Karpas-422 (cell line): ENCODE measurements at places on chromosomes 11 and 22. TPM values are rescaled to one million over a fixed set of nuclear protein-coding genes. Genes with fewer than 3 reads are reported as not detected.
A peak's percentile ranks its signal among the peaks of the same experiment; 100 is the strongest.

DNA sequence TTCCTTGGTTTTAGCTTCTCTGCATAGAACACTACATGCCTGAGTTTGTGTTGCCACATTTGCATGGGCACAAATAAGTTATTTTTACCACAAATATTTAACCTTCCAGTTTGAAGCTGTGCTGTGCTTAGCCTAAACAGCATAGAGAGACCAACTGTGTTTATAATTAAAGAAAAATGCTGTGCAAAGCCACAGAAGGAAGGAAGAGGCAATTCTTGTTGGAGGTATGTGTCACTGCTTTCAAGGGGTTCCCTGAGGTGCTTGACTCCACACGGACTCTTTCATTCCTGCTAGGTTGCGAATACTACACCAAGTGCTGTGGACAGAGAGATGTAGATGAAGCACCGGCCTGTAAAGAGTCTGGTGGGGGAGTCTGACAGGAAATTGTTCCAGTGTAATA is 47.6 kb upstream of the OLFML1 start:
- no peak overlapping the region for H3K4me3 ChIP-seq
- H3K27me3 ChIP-seq: no peaks in the 10 kb centered on the region
- peaks cover 18% of the 10 kb centered on the region for H3K4me1 ChIP-seq
- H3K27ac ChIP-seq: no peak overlapping the region
- no peak for DNase-seq

Gene ZNF280B
- 2.5 and 10.3 TPM in 2 replicates for total RNA-seq

DNA sequence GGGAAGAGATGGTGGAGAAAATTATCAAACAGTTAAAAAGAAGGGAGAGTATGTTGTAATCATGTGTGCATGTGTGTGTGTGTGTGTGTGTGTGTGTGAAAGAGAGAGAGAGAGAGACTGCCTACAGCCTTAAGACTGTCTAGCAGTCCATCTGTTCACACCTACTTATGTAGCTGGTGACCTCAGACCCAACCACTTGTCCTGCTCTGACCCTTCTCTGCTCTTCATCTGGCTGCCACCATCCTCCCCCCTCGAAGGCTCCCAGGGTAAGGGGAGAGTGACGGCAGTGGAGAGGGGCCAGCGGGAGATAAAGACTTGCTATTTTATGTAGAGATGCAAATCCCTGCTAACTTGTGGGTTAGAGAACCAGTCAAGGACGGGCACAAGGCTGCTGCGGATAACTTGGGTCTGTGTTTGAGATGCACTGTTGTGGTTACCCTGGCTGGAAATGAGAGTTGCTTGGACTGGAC is 24.9 kb upstream of the GRAMD1B start:
- peaks cover 64% of the 10 kb centered on the region for H3K4me1 ChIP-seq
- no peaks in the 10 kb centered on the region for H3K27me3 ChIP-seq
- peak; percentile 83 for DNase-seq

GRCh38 chr11:116478205-116478604 is 294.6 kb downstream of the BUD13 start:
- H3K27me3 ChIP-seq: no peaks in the 10 kb centered on the region
- no peak for DNase-seq
- H3K36me3 ChIP-seq: no peaks in the 10 kb centered on the region
- H3K4me1 ChIP-seq: no peaks in the 10 kb centered on the region
- no peak overlapping the region for H3K27ac ChIP-seq

- H3K4me3 ChIP-seq: no peak overlapping the region
- no peak overlapping the region for H3K27ac ChIP-seq
- DNase-seq: no peak
- H3K36me3 ChIP-seq: 0 out of 2 replicates have a peak, but pooled peaks cover 4% of the 10 kb centered on the region
- no peaks in the 10 kb centered on the region for H3K27me3 ChIP-seq
These were observed 14.5 kb upstream of the PARVA start for GRCh38 chr11:12362857-12363256.

Gene MRPL23
- total RNA-seq: 76.2 and 192 TPM in 2 replicates

Gene RIBC2
- not detected in 2 replicates for total RNA-seq

Gene OR2D2
- 0.36 and 0.71 TPM in 2 replicates for total RNA-seq

DNA sequence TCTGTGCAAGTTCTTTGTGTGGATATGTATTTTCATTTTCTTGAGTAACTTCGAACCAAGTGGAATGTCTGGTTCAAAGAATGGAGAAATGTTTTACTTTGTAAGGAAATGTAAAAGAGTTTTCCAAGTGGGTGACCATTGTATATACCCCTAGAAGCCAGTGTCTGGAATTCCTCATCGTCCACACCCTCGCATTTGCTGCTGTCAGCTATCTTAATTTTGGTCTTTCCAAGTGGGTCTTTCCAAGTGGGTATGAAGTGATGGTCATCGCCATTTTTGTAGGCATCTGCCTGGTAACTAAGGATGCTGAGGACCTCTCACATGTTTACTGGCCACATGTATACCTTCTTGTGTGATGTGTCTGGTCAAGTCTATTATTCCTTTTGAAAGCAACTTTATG is 547.5 kb downstream of the TBC1D22A start:
- no peak overlapping the region for H3K27ac ChIP-seq
- H3K4me1 ChIP-seq: no peaks in the 10 kb centered on the region
- DNase-seq: no peak
- H3K36me3 ChIP-seq: no peaks in the 10 kb centered on the region
- H3K4me3 ChIP-seq: no peak overlapping the region

DNA sequence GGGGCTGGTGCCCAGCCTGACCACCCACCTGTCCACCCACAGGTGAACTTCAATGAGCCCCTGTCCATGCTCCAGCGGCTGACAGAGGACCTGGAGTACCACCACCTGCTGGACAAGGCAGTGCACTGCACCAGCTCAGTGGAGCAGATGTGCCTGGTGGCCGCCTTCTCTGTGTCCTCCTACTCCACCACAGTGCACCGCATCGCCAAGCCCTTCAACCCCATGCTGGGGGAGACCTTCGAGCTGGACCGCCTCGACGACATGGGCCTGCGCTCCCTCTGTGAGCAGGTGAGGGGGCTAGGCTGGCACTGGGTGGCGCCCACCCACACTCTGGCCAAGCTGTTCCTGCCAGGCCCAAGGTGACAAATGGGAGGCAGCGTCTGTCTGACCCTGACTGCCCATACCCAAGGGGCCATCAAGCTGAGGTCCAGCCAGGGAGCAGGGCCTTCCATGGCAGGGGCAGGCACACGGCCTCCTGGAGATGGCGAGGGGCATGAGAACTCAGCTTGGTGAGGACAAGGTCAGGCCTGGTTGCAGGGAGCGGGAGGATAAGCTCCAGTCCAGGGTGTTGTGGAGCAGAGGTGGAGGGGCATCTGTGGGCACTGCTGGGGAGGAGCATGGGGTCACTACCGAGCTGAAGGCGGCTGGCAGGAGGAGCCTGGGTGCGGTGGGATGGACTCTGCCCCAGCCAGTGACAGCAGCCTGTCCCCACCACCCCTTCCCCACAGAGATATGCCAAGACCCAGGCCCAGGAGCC is 77.7 kb downstream of the MORC2 start:
- no peaks in the 10 kb centered on the region for H3K27me3 ChIP-seq
- DNase-seq: peak; percentile 68
- H3K27ac ChIP-seq: no peak overlapping the region
- H3K4me3 ChIP-seq: no peak overlapping the region
- no peaks in the 10 kb centered on the region for H3K36me3 ChIP-seq
- no peaks in the 10 kb centered on the region for H3K4me1 ChIP-seq

DNA sequence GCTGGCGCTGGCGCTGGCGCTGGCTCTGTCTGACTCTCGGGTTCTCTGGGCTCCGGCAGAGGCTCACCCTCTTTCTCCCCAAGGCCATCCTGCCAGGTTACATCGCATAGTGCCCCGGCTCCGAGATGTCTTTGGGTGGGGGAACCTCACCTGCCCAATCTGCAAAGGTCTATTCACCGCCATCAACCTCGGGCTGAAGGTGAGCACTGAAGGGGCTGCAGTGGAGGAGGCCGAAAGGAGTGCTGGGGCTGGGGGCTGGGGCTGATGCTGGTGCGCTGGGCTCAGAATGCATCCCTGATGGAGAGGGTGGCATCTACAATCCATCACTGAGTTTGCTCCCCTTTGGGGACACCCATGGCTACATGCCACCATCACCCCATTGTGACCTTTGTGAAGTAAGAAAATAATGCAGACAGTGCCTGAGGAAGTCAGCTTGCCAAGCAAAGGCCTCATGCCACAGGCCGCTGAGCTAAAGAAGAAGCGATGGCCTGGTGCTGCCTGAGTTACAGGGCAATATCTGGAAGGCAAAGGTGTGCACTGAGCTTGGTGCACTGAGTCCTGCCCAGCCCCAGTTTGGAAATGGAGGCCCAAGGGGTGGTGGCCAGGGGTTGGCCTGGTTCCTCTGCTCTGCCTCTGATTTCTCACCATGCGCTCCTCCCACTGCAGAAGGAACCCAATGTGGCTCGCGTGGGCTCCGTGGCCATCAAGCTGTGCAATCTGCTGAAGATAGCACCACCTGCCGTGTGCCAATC is 620 bp downstream of the SMPD1 start:
- peak overlapping the region; percentile 85 for H3K4me3 ChIP-seq
- H3K36me3 ChIP-seq: no peaks in the 10 kb centered on the region
- no peak for DNase-seq

Gene PRG3
- not detected in 2 replicates for total RNA-seq

- no peak overlapping the region for H3K4me3 ChIP-seq
- H3K36me3 ChIP-seq: peaks cover 53% of the 10 kb centered on the region
- peaks cover 5% of the 10 kb centered on the region for H3K4me1 ChIP-seq
- DNase-seq: no peak
- no peak overlapping the region for H3K27ac ChIP-seq
- no peaks in the 10 kb centered on the region for H3K27me3 ChIP-seq
These were observed 9.0 kb downstream of the PATZ1 start for GRCh38 chr22:31337178-31337577.

- DNase-seq: no peak
- no peaks in the 10 kb centered on the region; the same call in 1 of the 2 replicates for H3K4me1 ChIP-seq
- no peaks in the 10 kb centered on the region for H3K36me3 ChIP-seq
- H3K27me3 ChIP-seq: no peaks in the 10 kb centered on the region
These were observed 6.2 kb upstream of the SPI1 start for GRCh38 chr11:47384498-47384897.

DNA sequence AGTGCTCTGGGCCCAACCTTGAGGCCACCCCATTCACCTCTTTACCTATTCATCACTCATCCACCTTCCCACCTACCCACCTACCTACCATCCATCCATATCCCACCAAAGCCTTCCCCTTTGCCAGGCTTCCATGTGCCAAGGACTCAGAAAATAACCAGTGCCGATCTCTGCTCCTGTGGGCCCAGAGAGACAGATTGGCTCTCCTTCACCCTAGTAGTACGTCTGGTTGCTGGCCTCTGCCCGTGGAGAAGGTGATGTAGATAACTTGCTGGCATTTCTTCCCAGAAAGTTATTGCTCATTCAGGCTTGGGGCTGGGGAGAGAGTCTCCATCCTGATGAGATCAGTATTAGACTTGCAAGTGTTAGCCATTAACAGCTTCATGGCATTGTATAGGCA is 45.2 kb downstream of the NEU3 start:
- no peak for DNase-seq
- no peaks in the 10 kb centered on the region for H3K27me3 ChIP-seq
- H3K36me3 ChIP-seq: peaks cover 7% of the 10 kb centered on the region
- H3K4me1 ChIP-seq: peaks cover 43% of the 10 kb centered on the region

GRCh38 chr11:20894296-20894695 is 224.9 kb downstream of the NELL1 start:
- no peak overlapping the region for H3K27ac ChIP-seq
- no peaks in the 10 kb centered on the region for H3K4me1 ChIP-seq
- DNase-seq: no peak
- no peaks in the 10 kb centered on the region for H3K36me3 ChIP-seq
- H3K27me3 ChIP-seq: no peaks in the 10 kb centered on the region

DNA sequence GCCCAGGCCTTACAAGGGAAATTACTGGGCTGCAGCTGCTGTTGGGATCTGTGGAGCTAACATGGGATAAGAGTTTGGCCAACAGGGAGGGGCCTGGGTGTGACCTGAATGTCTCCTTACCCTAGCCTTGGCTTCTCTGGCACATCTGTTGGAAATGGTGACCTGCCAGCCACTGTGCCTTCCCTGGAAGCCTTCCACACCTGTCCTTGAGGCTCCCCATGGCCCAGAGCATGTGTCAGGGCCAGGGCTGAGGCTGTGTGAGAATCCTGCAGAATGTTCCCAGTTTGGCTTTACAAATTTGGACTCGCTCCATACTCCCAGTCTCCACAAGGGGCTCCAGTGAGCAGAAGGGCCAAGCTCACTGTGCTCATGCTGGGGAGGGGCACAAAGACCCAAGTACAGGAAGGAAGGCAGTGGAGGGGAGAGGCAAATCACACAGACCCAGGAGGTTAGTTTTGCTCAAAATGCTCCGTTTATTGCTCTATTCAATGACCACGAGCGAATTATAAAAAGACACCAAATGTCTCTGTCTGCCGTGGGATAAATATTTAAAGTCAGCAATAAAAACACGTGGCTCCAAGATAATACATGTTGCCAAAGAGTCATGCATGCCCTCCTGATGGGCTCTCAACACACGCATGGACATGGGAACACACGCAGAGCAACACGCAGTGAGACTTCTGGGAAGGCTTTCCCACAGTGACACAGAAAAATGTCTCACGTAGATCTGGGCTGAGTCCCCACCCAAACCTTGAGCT is 1.7 kb upstream of the IGSF22 start:
- no peaks in the 10 kb centered on the region for H3K36me3 ChIP-seq
- no peaks in the 10 kb centered on the region for H3K27me3 ChIP-seq
- H3K4me1 ChIP-seq: peaks cover 3% of the 10 kb centered on the region
- no peak overlapping the region for H3K4me3 ChIP-seq
- H3K27ac ChIP-seq: no peak overlapping the region

GRCh38 chr22:18994701-18995326 is 58.7 kb upstream of the PRODH start:
- no peaks in the 10 kb centered on the region for H3K27me3 ChIP-seq
- no peak overlapping the region for H3K4me3 ChIP-seq
- no peaks in the 10 kb centered on the region for H3K4me1 ChIP-seq
- no peak overlapping the region for H3K27ac ChIP-seq

- H3K4me1 ChIP-seq: no peaks in the 10 kb centered on the region
- no peaks in the 10 kb centered on the region for H3K27me3 ChIP-seq
- no peaks in the 10 kb centered on the region for H3K36me3 ChIP-seq
- no peak overlapping the region for H3K4me3 ChIP-seq
These were observed 113.1 kb downstream of the CADM1 start for GRCh38 chr11:115391160-115391559.

GRCh38 chr11:121841487-121842191 is 274.4 kb downstream of the BLID start:
- no peak for DNase-seq
- H3K27me3 ChIP-seq: no peaks in the 10 kb centered on the region

DNA sequence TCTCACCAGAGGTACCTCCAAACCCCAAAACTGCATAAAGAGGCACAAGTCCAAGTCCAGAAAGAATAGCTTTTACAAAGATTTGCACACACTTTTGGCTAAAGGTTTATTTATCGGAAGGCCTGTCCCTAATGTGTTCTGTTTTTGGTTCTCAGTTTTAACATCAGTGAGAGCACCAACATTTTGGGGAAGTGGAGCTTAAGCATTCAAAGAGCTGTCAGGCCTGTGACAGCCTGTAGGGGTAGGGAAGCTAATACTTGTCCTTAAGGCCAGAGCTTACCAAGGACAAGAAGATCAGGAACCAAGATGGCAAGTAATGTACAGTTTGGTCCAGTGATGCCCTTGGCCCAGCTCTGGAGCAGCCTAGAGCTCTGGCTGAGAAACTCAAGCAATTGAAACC is 38.9 kb upstream of the SCUBE2 start:
- H3K27me3 ChIP-seq: no peaks in the 10 kb centered on the region
- peak; percentile 80 for DNase-seq
- peaks cover 28% of the 10 kb centered on the region for H3K4me1 ChIP-seq
- no peaks in the 10 kb centered on the region for H3K36me3 ChIP-seq
- H3K27ac ChIP-seq: no peak overlapping the region; the same call in 1 of the 2 replicates
- H3K4me3 ChIP-seq: no peak overlapping the region

- DNase-seq: no peak
- no peaks in the 10 kb centered on the region for H3K36me3 ChIP-seq
- H3K4me3 ChIP-seq: no peak overlapping the region
These were observed 86.3 kb upstream of the AMOTL1 start for GRCh38 chr11:94681852-94682251.

Gene MMP8
- not detected in 2 replicates for total RNA-seq
